Fibroblast of pulmonary artery (primary cell): ENCODE measurements at places on chromosomes 6 and 20.

GRCh38 chr6:165298402-165298801 lies 11.0 kb downstream of the C6orf118 start:
- no peak for DNase-seq

GRCh38 chr6:71349395-71349794 lies 60.8 kb downstream of the OGFRL1 start:
- peak; percentile 73 for DNase-seq

GRCh38 chr6:86535100-86535499 lies 402.2 kb upstream of the HTR1E start:
- no peak for DNase-seq

DNA sequence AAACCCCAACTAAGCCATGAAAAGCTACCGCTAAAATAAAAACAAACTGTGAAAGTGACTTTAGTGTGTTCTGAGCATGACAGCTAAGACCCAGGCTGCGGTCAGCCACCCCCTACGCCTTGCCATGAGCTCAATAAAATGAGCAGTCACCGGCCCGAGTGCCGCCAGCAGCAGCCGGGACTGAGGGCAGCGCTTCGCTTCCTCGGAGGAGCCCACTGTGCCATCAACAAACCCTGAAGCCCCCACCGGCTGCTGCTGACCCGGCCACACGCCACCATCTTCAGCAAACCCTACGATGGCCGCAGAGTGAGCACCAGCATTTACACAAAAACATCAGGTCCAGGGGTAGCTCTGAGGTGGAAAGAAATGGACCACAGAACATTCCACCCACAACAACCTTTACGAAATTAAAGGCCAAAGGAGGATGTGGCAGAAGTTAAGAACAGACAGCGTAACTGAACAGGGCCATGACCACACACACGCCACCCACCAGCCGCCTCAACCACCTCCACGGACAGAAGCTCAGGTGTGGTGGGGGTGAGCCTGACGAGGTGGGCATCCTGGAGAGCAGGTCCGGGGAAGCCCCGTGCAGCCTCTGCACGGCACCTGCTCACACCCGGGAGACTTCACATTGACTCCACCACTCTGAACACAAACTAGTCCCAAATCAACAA lies 67.0 kb downstream of the THBS2 start:
- DNase-seq: no peak

DNA sequence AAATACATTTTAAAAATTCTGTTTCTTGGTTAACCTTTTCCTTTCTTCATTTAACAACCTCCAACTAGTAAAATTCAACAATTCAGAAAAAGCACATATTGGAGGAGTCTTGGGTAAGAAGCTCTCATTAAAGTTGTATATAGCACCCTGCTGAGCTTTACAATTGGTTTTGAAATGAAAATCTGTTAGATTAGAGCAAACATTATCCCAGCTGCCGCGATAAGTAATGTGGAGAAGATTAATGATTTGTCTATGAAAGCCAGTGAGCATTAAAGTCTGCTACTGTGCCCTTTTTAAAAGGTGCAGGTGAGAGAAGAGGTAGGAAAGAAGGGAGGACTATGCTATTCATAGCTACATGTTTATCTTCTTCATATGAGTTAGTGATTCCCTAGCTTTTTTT lies 201.5 kb downstream of the ZFAND3 start:
- no peak for DNase-seq

GRCh38 chr6:27091661-27092315 lies 155.7 kb upstream of the PRSS16 start:
- peak; percentile 88 for DNase-seq

GRCh38 chr6:135066806-135067205 lies 12.2 kb upstream of the HBS1L start:
- DNase-seq: no peak

GRCh38 chr20:49935746-49936152 lies 448 bp upstream of the RNF114 start:
- DNase-seq: no peak

GRCh38 chr6:12911427-12911826 lies 194.9 kb downstream of the PHACTR1 start:
- peak; percentile 66 for DNase-seq

GRCh38 chr6:71544906-71545305 lies 256.3 kb downstream of the OGFRL1 start:
- DNase-seq: no peak

DNA sequence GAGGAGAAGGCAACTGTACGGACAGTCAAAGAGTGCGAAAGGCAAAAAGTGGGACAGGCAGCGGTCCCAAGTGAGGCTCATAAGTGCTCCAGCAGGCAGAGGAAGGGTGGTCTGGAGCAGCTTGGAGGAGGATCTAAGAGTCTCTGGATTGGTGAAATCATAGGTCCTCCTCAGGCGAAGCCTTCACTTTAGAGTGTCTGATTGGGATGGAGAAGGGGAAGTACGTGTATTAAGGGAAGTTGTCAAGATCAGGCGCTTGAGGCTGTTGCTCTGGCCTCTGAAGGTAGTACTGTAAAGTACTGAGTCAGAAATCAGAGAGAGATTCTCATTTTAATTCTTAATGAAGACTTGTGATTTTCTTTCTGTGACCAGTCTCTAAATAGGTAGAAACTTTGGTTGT lies 185.6 kb downstream of the KIF16B start:
- DNase-seq: no peak

- DNase-seq: peak; percentile 28
Observed at GRCh38 chr6:113971741-113972140, 793 bp upstream of the HDAC2 start.

- DNase-seq: no peak
Observed at GRCh38 chr20:47345214-47345613, 11.3 kb downstream of the ZMYND8 start.

GRCh38 chr6:133632206-133632605 lies 256.7 kb upstream of the TCF21 start:
- DNase-seq: peak; percentile 81
